Nucleus accumbens (tissue), 56 donors: ENCODE measurements at places on chromosomes 13 and 19.
A peak's percentile ranks its signal among the peaks of the same experiment; 100 is the strongest.

DNA sequence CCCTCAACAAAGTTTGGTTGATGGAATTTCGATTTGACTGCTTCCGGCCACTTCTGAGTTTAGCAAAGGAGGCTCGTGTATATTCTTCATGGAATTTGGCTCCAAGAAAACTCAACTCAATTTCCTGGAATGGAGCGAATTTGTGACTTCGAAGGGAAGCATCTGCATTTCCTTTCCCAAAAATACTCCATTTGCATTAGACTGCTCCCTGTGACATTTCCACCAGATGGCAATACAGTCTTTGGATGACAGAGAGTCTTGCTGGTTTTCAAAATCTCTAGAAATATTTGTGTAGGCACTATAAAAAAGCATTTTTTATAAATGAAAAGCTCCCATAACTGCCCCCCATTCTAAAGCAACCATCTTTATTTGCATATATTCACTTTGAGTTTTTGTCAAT, 4.1 kb downstream of the C1QTNF9 start:
- DNase-seq: no peak

DNA sequence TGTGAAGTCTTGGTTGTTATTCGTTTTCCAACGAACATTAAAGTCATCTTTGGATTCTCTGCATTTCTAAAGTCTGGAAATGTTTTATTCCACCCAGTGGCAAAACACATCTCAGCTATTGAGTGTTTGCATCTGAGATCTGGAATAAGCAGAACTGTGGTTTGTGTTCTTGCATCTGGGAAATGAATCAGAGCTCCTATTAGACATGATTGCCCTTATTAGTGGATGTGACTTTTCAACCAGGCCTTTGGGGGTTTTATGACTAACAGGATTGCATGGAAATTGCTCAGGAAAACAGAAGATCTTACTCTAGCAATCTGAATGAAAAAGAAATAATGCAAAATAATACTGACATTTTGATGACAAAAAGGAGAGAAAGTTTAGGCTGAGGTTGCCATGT, 488.8 kb downstream of the IRS2 start:
- DNase-seq: no peak

DNA sequence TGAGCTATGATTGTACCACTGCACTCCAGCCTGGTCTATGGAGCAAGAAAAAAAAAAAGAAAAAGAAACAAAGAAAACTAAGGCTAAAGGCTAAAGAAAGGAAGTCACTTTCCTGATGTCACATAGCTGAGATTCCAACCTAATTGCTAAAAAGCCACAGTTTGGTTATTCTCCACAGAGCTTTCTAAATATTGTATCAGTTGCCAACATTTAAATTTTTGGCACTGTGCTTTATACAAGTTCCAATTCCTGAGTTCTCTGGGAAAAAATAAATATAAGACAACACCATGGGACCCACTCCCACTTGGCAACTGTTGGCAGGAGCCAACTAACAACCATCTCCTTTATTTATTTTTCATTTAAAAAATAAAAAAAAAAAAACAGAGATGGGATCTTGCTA, 11.2 kb upstream of the LYPD3 start:
- DNase-seq: no peak

- peak; percentile 42 for DNase-seq
Measured at GRCh38 chr19:12983542-12984142, 11.6 kb upstream of the NFIX start.

DNA sequence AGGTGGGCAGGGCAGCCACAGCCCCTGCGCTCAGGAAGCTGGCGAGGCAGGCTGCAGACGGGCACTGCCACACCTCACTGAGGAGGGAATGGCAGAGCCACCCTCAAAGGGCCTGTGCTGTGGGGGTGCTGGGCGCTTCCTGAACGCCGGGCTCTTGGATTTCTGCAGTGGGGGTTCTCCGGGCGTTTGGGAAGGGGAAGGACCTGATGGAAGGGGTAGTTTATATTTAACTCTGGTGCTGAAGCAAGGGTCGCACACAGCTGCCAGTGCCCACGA, 10.5 kb downstream of the GNA11 start:
- DNase-seq: no peak

DNA sequence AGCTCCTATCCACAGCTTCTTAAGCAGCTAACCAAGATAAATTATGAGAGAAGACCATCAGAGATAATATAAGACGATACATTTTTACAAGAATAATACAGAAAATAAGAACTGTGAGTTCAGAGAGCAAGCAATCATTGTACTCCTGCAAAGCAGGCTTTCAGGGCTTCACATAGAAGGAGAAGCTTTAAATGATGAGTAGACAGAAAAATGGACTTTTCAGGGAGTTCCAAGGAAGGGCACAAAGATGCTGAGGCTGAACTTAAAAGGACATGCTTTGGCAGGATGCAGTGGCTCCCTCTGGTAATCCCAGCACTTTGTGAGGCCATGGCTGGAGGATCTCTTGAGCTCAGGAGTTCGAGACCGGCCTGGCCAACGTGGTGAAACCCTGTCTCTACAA, 159.5 kb downstream of the POU4F1 start:
- no peak for DNase-seq

- DNase-seq: no peak
Measured at GRCh38 chr13:27347211-27347772, 76.7 kb downstream of the RASL11A start.

- no peak for DNase-seq
Measured at GRCh38 chr19:50725218-50725910, 2.2 kb downstream of the CLEC11A start.

DNA sequence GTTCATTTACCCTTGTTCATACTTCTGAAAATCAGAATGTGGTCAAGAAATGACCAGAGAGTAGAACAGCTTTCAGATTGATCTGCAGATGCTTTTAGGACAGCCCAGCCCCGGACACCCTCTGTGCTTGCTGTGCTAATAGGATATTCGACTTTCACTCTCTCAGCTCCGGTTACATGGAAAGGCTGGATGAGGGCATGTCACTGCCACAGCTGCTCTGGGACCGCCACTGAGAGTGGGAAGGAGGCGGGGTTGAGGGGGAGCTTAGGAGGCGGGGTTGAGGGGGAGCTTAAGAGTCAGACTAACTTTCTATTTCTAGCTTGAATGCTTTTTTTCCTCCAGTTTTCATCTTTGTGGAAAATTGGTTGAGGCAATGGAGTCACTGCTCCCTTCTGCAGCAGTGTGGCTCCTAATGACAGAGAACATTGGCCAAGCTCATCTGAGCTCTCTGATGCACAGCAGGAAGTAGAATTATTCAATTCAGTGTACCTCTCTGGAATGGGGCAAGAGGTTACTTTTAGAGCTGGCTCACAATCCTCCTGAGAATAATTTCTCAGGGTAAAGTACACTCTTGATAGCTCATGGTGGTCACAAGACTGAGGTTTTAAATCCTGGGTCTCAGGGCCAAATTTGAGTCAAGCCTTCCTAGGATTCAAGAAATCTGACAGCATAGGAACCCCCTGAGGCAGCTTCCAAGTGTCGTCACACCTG, 74.6 kb upstream of the NPAS1 start:
- DNase-seq: peak; percentile 79

GRCh38 chr13:79973533-79973963, 367.4 kb downstream of the SPRY2 start:
- no peak for DNase-seq

GRCh38 chr13:112968910-112969691, at the start of gene MCF2L:
Gene MCF2L (plus strand): TSS chr13:112969214. CDS start chr13:112969380, 166 bp downstream.
- DNase-seq: no peak

GRCh38 chr19:55820037-55820436, 11.8 kb downstream of the NLRP11 start:
- no peak for DNase-seq

DNA sequence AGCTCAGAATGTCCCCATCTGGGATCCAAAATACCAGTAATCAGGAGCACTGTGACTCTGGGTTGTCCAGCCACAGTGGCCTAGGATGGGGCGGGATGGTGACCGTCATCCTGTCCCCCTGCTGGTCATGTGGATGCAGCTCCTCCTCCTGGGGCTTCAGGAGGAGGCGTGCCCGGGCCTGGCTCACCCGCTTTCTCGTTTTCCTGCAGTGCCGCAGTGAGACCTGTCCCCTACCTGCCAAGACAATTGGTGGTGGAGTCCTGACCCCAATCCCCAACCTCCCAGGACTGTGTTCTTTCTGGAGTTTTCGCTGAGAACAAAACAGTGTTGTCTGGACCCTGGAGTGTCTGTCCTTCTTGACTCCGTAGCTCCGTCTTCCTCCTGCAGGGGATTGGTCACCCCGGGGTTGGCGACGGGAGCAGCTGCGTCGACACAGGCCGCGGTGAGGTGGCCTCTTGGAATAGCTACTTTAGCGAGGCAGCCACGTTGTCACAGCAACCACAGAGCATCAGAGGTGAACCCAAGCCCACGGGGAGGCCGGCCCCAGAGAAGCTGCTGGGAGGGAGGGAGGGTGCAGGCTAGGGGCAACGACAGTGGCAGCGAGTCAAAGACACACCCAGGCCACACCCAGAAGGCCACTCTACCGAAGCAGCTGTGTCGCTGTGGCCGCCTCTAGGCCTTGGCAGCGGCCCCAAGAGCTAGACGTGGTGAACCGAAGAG, 10.2 kb upstream of the EMC10 start:
- no peak for DNase-seq

GRCh38 chr13:102028206-102028605, 373.6 kb downstream of the FGF14 start:
- DNase-seq: no peak

DNA sequence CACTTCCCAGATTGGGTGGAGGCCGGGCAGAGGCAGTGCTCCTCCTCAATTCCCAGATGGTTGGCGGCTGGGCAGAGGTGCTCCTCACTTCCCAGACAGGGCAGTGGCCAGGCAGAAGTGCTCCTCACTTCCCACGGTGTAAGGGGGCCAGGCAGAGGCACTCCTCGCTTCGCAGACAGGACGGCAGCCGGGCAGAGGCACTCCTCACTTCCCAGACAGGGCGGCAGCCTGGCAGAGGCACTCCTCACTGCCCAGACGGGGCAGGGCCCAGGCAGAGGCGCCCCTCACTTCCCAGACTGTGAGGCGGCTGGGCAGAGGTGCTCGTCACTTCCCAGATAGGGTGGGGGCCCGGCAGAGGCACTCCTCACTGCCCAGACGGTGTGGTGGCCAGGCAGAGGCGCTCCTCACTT, 36.6 kb upstream of the SLAIN1 start:
- DNase-seq: no peak

DNA sequence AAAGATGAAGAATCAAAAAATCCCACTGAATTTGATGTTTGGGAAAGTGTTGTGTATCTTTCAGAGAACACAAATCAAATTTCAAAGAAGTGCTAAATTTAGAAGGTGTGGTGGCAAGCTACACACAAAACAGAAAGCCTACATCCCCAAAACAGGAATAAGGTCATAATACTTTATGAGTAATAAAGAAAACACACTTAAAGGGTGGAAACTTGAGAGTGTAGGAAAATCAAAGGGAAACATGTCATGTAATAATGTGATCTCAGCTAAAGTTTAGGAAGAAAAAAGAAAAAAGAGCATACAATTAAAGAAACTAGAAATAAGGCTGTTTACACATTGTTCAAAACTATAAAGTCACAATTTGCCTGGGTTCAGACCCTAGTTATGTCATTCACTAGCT, 668.7 kb downstream of the PCDH17 start:
- DNase-seq: no peak

GRCh38 chr19:4234142-4234861, 5.0 kb downstream of the EBI3 start:
- DNase-seq: peak; percentile 0

GRCh38 chr19:459724-460511, 915 bp downstream of the SHC2 start:
- no peak for DNase-seq
